Activated T-helper 1 cell treated with Interleukin-2 at 50 U/mL for 16 hours (primary cell): ENCODE measurements at places on chromosomes 12 and 14.

- no peak for DNase-seq
Measured at GRCh38 chr12:11559626-11560340, 89.7 kb upstream of the ETV6 start.

DNA sequence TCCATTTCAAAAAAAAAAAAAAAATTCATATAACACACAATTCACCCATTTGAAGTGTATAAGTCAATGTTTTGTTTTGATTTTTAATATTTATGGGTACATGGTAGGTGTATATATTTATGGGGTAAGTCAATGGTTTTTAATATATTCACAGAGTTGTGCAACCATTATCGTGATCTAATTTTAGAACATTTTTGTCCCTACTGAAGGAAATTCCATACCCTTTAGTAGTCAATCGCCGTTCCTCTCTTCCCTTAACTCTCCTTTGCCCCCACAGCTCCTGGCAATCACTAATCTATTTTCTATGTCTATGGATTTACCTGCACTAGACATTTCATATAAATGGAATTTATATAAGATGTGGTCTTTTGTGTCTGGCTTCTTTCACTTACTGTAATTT lies 92.8 kb downstream of the TRAFD1 start:
- DNase-seq = no peak

GRCh38 chr12:74535536-74535935 lies 2.1 kb upstream of the ATXN7L3B start:
- DNase-seq = no peak

DNA sequence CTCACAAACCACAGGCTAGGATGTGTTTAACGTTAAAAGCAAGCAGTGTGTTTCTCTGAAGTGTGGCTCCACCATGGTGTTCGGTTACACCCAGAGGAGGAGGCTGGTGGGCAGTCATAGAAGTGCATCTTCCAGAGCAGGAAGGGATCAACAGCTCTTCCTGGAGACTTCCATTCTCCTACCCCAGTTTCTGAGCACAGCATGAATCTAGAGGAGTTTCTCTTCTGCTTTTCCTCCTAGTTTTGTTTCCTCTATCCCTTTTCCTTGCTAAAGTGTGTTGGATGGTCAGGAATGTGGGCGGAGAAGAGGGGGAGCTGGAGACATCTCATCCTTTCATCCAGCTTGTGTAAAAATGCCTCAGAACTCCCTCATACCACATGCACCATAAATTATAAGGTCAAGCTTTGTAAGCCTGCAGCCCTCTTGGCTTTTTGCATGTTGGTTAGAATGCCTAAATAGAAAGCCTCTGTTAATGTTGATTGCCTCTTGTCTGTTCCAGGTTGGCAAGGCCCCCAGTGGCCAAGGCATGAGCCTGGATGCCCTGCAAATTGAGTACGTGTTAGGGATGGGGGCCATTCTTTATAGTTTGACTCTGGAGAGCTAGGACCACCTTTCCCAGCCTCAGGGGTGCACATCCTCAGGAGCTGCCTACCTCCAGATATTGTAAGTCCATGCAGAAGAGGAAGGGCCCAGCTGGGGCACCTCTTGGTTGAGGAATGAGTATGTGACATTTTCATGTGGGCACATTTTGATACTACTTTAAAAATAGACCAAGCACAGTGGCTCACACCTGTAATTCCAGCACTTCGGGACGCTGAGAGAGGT lies 4.0 kb upstream of the CKAP4 start:
- no peak for DNase-seq

GRCh38 chr12:121227294-121227693 lies 17.4 kb downstream of the P2RX4 start:
- no peak for DNase-seq
